ENCODE measurements at places on chromosomes 1 and 21.

GRCh38 chr1:18534810-18535205 is 54.1 kb downstream of the KLHDC7A start:
- DNase-seq: no peak

DNA sequence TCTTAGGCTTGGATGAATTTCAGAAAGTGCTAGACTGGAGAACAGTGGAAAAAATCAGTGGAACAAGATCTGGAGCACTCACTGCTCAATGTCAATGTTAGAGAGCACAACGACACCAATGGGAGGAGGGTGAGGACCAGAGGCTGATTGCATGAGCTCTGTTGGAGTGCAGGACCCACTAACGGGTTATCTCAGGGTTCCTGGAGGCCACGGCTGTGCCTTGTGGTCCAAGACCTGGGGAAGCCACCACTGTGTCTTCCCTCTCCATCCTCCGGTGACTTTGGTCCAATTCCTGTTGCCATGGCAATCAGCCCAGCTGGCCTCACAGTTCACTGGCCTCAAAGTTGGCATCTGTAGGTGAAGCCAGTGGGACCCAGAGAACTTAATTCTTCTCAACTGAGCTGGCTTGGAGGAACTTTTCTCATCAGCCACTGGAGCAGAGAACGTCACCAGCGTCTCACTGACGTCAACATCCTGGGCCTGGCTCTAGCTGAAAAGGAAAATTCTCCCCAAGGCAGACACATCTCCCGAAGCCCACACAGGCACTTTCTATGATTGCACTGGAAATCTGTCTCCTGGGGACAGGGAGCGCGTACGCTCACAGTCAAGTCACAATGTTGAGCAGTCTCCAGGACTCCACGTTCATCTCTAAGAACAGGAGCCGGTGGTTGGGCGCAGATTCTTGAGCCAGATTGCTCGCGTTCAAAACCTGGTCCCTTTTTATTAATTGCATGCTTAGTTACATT is 21.9 kb upstream of the GPR157 start:
- DNase-seq: no peak

DNA sequence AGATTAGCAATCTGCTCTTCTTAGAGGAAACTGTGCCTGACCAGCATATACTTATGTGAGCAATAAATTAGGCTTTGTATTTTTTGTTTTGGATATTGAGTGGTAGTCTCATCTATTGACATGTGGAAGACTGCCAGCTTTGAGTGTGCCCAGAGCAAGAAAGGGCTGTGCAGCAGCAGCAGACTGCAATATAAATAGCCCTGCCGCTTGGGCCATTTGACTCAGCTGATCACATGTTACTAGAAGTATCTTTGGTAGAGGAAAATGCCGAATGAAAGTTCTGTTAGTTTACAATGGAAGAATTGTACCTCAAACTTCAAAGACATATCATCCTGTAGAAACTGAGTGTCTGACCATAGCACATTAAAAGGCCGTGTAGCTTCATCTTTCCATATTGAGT is 9.1 kb upstream of the PSMB2 start:
- DNase-seq: no peak

- no peak for DNase-seq
These were observed 15.6 kb upstream of the ATP1A1 start for GRCh38 chr1:116357487-116357886.

DNA sequence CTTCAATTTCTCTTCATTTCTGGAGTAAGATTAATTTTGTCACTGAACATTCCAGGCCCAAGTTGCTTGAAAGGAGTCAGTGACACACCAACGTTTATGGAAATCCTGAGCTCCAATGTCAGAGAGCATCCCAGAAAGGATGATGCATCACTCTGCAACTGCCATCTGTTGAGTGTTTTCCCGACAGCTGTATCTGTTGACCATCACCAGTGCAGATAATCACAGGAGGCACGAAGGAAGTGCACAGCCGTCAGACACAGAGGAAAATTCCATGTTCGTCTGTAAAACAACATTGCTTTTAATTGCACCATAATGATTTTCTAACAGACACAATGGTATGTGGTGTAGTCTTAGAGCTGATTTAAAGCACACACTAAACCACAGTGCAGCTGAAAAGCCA is 376.7 kb upstream of the ADGRL2 start:
- no peak for DNase-seq

- DNase-seq: no peak
These were observed 29.0 kb downstream of the STUM start for GRCh38 chr1:226577401-226578180.

GRCh38 chr1:207752456-207752998 is 673 bp downstream of the CD46 start:
- DNase-seq: peak; percentile 17

DNA sequence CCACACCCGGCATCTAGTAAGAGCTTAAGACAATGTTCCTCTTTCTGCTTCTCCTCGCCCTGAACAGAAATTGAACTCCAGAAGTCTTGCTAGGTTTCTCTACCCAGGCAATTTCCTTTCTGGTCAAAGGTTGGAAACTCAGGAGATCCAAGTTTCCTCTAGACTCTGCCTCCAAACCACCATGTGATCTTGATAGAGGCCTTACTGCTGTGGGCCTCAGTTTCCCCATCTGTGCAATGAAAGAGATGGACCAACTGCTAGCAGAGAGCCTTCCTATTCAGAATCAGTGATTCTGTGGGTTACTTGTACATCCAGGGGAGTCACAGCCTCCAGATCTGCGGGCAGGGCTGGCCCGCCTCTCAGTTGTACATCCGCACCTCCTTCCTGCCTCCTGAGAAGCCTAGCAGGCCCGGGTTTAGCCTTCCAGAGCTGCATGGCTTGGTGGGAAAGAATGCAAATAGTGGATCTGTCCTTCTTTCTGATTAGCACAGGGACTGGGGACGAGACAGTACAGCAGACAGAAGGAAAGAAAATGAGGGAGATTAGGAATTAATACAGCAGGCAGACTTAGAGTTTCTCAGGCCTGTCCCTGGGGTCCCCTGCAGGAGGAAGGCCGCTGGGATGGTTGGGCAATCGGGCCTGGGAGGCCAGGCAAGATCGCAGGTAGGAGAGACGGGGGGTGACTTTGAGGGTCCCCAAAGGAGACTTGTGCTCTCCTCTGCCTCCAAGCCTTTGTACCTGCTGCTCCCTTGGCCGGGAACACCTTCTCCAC is 83.9 kb downstream of the PAX7 start:
- DNase-seq: no peak

GRCh38 chr1:115827452-115828044 is 13.4 kb downstream of the NHLH2 start:
- DNase-seq: no peak

- DNase-seq: no peak
These were observed 18.7 kb upstream of the LBR start for GRCh38 chr1:225446595-225446960.

DNA sequence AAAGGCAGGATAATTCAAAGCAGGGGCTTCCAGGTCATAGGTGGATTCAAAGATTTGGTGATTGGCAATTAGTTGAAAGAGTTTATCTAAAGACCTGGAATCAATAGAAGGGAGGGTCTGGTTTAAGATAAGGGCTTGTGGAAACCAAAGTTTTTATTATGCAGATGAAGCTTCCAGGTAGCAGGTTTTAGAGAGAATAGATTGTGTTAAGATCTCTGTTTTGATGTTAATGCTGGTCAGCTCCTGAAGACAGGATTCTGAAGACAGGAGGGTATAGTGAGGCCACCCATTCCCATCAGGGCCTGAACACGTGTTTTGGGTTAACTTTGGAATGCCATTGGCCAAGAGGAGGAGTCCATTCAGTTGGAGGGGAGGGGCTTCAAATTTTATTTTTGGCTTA is 6.1 kb upstream of the PTBP2 start:
- DNase-seq: no peak

GRCh38 chr1:32716312-32717148 is 14.0 kb upstream of the SYNC start:
- no peak for DNase-seq

GRCh38 chr1:221712198-221712684 is 29.6 kb downstream of the DUSP10 start:
- peak; percentile 79 for DNase-seq

- DNase-seq: no peak
These were observed 7.1 kb upstream of the MAP1LC3C start for GRCh38 chr1:242005866-242006535.

- DNase-seq: no peak
These were observed 3.8 kb upstream of the ARHGEF2 start for GRCh38 chr1:155982106-155982505.

DNA sequence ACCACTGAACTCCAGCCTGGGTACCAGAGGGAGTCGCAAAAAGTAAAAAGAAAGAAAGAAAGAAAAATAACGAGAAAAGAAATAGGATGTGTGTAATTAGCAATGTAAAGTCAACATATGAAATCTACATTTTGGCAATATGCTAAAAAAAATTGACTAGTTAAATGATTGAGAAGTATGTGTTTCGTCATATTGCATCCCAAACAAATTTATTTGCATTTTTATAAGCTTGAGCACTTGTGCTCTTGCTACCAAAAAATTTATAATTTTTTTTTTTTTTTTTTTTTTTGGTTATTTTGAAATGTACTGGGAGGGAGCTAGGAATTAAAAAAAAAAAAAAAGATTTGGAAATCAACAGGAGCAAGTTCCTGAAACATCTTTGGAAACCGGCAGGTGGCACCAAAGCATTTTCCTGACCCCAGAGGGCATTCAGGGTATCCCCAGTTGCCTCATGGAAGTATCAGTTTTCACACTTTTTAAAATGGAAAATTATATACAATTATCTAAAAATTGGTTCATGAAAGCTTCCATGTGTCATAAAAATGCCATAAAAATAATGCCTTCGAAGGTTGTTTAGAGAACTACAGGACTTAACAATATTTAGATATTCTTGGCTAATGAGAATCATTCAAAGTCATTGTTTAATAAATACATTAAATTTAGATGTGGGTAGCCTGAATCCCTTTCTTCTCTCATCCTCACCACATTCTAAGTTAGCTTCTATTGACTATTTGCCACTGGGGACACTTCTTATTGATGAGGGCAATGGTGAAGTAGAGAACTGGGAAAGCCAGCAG is 4.8 kb upstream of the HEATR1 start:
- no peak for DNase-seq

DNA sequence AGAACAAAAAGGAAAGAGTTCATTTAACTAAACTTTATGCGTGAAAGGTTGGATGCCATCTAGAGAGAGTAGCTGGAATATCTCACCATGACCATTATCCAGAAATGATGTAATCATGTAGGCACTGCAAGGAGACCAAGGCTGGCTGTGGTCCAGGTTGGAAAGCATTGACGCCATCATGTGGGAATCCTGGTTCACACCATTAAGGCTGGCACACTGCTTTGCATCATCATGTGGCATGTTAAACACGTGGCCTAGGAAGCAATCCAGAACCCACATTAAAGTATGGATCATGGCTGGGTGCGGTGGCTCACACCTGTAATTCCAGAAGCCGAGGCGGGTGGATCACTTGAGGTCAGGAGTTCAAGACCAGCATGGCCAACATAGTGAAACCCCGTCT is 4.3 kb downstream of the ADAMTS1 start:
- no peak for DNase-seq

- no peak for DNase-seq
These were observed 55.3 kb downstream of the IGSF5 start for GRCh38 chr21:39800311-39800710.

DNA sequence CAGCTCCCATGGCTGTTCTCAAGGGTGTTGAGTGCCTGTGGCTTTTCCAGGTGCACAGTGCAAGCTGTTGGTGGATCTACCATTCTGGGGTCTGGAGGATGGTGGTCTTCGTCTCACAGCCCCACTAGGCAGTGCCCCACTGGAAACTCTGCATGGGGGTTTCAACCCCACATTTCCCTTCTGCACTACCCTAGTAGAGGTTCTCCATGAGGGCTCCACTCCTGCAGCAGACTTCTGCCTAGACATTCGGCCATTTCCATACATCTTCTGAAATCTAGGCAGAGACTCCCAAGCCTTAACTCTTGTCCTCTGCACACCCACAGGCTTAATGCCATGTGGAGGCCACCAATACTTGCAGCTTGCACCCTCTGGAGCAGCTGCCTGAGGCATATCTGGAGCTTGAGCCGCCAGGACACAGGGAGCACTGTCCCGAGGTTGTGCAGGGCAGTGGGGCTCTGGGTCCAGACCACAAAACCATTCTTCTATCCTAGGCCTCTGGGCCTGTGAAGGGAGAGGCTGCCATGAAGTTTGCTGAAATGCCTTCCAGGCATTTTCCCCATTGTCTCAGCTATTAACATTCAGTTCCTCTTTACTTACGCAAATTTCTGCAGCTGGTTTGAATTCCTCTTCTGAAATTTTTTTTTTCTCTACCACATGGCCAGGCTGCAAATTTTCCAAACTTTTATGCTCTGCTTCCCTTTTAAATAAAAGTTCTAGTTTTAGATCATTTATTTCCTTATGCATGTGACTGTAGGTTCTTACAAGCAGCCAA is 8.8 kb upstream of the CAPN8 start:
- no peak for DNase-seq

- DNase-seq: no peak
These were observed 741.1 kb upstream of the B3GALT2 start for GRCh38 chr1:193927550-193927949.

DNA sequence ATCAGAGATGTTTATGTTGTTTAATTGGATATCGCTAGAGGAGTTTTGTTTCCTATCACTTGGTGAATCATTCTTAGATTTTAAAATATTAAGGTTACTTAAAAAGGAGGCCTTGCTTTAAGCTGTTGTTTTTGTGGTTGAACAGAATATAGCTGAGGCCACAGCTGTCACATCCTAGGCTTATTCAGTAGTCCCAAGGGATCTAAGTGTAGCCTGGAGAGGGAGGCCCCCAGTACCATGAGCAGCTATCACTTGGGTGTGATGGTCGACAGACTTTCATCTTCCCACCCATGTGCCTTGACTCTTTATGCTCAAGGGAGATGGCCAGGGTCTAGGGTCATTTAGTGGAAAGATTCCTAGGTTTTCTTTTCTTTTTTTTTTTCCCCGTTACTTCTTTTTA is 278.7 kb downstream of the HHAT start:
- DNase-seq: no peak

DNA sequence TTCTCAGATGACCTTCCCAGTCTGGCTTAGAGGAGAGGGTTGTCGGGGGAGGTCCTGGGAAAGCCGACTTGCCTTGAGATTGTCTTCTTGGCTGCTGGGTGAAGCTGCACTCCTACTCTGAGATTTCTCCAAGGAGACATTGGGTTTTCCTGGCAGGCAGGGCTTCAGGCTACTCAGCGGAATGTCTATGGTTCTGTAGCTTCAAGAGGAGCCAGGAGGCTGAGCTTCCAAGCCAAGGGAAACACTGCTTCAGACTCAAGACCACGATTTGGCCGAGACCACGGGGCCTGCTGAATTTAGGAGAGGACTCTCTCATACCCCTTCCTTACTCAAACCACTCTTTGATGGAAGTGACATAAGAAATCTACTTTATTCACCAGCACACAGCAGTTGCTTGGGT is 67.8 kb downstream of the NTMT2 start:
- DNase-seq: no peak

Data from immature natural killer cell (primary cell).